ENCODE measurements at places on chromosomes 7 and 10.

- no peak for DNase-seq
These were observed 67.6 kb downstream of the CUBN start for GRCh38 chr10:17062009-17062408.

- DNase-seq: no peak
These were observed 3.2 kb downstream of the PYROXD2 start for GRCh38 chr10:98411768-98412167.

DNA sequence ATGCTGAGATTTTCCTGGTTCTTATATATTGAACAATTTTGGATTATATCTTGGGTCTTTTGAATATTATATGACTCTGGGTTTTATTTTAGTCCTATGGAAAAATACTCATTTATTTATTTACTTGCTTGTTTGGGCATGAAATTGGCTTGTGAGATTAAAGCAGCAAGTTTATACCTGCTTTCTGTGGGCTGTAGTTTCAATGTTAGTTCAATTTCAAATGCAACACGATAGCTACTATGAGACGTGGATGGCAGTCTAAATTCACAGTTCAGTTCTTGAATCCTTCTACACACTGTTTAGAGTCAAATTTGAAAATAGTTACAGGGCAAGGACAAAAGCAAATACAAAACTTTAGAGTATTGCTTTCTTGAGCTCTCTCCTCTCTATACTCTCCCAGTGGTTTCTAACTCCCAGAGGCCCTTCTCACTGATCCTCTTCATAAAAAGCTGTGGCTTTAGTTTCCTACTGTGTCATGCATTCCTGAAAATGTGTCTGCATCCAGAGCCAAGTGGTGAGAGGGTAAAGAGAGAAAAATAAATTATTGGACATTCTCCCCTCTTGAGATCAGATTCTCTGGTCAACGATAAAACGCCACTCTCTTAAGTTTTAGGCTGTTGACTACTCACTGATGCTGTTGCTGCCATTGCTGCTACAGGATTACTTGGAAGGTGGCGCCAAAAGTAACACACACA lies 34.4 kb downstream of the POLR1F start:
- no peak for DNase-seq

DNA sequence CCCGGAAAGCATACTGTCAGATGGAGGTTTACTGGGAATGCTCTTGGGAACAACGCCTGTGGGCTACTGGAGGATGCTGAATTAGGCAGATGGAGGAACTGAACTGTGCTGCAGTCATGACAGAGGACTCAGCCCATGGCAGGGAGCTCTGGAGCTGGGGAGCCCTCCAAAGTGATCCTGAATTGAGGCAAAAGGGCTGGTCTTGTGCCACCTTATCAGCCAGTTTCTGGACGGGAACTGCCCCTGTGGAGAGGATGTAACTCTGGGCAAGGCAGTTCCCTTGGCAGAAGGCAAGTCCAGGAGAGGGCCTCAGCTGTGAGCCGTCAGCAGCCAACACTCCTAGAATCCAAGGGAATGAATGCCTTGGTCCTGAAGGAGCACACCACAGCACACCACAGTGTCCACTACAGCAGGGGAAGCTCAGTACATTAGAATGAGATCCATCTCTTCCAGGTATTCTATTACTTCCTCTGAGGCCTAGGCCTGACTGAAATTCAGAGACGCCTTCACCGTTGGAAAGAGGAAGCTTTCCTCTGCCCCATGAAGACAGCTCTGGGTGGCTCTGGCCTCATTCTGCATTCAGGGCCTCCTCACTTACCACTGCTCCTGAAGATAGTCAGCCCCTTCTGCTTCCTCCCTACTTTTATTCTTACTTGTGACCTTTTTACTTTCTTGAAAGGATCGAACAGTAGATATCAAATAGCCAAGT lies 139.6 kb upstream of the GPR26 start:
- DNase-seq: no peak

- no peak for DNase-seq
These were observed 84.8 kb upstream of the ASAH2 start for GRCh38 chr10:50336140-50336539.

DNA sequence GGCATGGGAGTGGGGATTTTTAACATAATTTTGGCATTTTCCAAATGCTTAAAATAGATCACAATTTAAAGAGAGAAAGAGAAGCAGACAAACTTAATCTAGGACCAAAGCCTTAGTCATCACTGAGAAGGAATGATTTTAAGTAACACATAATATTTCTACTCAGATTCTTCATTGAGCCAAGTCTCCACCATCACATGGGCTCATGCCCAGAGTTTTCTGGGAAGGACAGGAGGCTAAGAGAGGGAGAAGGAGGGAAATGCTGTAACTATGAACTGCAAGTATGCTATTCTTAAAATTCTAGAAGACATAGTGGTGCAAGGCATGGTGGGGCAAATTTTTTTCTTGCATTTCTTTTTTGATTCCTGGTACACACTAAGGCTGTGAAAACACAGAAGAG lies 23.8 kb upstream of the UBE2D1 start:
- no peak for DNase-seq

DNA sequence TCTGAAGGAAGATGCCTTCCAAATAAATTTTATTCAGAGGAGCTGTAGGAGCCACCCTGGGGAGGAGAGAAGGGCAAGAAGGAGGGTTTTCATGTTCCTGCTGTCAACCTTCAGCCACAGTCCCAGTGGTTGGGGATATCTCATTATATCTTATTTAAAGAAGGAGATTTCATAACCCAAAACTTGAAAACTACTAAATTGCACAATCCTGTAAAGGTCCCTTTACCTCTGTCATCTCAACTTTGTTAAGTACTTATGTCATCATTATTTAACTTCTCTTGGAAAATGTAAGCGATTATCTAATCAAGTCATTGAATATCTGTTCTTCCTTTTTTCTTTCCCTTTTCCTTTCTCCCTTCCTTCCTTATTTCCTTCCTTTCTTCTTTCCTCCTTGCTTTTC lies 794.5 kb upstream of the IGFBP3 start:
- DNase-seq: no peak

- no peak for DNase-seq
These were observed 7.1 kb downstream of the CRYGN start for GRCh38 chr7:151432658-151433521.

GRCh38 chr10:110547139-110547761 lies 20.2 kb upstream of the SMC3 start:
- DNase-seq: no peak

- DNase-seq: peak; percentile 15
These were observed at the start of gene GNAI1 for GRCh38 chr7:80134536-80135308. Gene GNAI1 (plus strand): TSS chr7:80134831. CDS start chr7:80135161, 330 bp downstream.

DNA sequence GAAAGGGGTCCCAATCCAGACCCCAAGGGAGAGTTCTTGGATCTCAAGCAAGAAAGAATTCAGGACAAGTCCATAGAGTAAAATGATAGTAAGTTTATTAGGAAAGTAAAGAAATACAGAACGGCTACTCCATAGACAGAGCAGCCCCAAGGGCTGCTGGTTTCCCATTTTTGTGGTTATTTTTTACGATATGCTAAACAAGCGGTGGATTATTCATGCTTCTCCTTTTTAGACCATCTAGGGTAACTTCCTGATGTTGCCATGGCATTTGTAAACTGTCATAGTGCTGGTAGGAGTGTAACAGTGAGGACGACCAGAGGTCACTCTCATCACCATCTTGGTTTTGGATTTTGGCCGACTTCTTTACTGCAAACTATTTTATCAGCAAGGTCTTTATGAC lies 1033.4 kb downstream of the SORCS3 start:
- no peak for DNase-seq

- no peak for DNase-seq
These were observed 739.7 kb downstream of the PARD3 start for GRCh38 chr10:34075254-34075926.

DNA sequence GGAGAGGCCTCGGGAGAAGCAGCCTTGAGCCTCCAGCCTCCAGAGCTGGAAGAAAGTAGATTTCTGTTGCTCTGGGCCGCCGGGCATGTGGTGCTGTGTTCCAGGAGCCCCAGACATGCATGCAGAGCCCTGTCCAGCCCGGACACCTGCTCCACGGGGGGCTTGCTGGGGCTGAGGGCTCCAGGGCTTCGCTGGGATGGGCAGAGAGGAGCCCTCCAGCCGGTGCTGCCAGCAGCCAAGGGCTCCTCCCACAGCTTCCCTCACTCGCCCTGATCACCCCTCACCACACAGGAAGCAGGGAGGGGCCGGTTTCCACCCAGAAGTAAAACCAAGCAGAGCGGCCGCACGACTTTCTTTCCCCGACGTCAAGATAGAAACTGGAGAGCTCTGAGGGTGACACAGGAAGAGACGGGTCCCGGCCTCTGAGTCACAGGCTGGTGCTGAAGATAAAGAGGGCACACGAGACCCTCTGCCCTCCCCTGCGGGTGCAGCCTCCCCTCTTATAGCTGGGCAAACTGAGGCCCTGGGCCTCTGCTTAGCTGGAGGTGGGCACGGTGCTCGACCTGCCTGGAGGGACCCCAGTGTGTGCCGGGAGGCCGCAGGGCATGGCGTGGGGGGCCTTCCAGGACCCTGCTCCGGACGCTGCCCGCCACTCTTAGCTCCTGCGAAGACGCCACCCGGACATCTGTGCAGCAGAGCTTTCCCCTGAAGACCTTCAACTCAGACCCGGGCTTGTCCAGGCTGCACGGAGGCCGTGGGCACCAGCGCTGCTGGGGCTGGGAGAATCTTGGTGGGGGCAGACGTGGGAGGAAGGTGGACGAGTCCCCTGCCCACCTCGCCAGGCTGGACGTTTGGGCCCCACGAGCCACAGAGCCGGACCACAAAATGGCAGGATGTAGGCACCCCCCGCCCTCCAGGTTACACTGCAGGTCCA lies 31.1 kb downstream of the ADAP1 start:
- DNase-seq: peak; percentile 72

DNA sequence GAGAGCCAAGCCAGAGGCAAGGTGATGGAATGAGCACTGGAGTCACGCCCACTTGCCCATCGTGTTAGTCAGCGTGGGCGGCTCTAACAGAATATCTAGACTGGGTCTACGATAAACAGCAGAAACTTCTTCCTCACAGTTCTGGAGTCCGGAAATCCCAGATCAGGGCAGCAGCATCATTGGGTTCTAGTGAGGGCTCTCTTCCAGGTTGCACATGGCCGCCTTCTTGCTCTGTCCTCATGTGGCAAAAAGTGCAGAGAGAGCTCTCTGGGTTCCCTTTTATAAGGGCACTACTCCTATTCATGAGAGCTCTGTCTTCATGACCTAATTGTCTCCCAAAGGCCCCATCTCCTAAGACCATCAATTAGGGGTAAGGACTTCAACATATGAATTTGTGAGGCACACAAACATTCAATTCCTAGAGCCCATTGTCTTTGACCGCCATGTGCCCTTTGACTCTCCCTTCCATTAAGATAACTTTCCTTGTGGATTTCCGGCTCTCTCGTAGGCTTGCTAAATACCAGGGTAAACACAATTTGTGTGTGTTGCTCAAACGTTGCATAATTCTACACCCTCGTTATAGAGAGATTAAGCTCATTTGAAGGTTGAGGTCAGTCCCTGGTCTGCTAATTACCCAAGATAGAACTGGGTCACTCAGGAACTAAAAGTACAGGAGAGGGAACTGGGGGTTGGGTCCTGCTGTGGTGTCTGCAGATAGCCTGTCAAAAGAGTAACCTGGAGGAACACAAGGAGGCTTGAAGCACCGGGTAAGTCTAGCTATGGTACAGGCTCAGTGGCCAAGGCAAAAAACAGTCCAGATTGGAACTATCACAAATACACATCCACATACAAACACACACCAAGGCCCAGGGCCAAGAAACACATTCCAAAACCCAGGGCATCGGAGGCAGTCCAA lies 28.7 kb upstream of the USP6NL start:
- DNase-seq: no peak

GRCh38 chr7:115056019-115056418 lies 134.1 kb downstream of the MDFIC start:
- DNase-seq: no peak

DNA sequence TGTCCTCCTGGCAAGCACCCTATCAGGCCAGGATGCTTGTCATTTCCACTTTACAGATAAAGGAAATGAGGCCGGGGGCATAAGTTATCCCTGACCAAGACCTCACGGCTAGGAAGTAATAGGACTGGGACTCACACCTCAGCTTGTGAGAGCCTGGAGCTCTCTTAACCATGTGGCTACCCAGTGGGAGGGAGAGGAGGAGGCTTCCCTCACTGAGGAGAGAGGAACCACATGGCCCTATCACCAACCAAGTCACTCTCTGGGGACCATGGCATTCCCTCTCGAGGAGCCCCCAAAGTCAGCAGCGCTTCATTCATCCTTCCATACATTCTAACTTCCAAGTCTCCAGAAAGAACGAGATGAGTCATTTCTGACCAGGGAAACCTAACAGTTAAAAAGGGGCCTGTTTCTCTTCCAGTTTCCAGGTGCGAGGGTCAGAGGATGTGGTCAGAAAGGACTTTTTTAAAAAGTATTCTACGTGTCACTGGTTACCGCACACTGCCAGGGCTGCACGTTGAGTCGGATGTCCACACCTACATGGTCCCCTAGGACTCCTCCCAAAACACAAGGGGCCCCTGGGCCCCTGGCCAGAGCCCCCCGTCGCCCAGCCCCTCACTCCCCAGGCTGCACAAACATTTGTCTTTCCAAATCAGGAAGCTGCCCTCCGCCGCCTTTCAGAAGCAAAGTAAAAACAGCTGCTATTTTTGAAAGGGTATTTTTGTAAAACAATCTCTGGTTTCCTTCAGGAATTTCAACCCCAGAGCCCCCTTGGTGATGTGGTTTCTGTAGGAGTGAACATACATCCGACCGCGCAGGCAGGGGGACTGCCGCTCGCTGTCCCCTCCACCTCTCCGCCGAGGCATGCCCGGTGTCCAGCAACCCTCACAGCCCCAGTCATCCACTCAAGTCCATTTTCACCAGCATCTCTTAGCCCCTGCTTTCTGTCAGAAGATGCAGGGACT lies 128.2 kb upstream of the CHST15 start:
- no peak for DNase-seq

DNA sequence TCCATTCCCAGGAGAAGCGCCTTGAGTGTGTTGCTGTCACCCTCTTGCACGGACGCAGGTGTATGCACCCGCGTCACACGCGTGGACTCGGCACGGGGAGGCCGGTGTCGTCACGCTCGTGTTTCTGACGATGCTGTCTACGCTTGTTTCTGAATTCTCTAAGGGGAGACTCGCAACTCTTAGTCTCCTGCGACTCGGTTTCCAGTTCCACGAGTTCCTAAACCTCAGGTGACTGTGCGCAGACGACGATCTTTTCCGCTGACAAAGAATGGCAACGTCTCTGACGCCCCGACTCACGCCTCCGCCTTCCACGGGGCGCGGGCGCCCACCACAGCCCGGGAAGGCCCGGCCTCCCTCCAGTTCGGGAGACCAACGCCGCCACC lies 579 bp downstream of the IDI1 start:
- DNase-seq: no peak

- DNase-seq: no peak
These were observed 22.3 kb downstream of the AHCYL2 start for GRCh38 chr7:129247087-129247486.

- DNase-seq: no peak
These were observed 691.6 kb upstream of the CELF2 start for GRCh38 chr10:10326116-10326515.

DNA sequence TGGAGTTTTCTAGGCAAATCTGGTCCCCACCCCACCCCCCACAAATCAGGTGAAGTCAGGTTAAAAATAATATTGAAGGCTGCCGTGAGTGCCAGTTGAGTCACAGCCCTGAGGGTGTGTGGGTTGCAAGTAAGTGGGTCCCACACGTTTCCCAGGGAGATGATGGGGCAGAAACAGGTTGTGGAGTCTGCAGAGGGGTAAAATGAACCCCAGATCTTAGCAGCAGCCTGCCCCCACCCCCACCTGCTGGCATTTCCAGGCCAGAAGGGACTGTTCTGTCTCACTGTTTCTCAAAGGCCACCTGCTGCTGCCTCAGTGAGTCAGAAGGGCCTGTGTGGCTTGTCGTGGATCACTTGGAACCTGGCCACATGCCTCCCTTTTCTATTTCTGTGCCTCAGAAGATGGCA lies 59.8 kb upstream of the SMNDC1 start:
- DNase-seq: no peak

- DNase-seq: no peak
These were observed 14.0 kb downstream of the KMT2E start for GRCh38 chr7:105028004-105028403.
